Occipital lobe (tissue), 3 donors: ENCODE measurements at places on chromosomes 7 and 10. TPM values are rescaled to one million over a fixed set of nuclear protein-coding genes. Genes with fewer than 3 reads are reported as not detected.
A peak's percentile ranks its signal among the peaks of the same experiment; 100 is the strongest.

PDIA4 gene
- total RNA-seq: 69.6 TPM

DNA sequence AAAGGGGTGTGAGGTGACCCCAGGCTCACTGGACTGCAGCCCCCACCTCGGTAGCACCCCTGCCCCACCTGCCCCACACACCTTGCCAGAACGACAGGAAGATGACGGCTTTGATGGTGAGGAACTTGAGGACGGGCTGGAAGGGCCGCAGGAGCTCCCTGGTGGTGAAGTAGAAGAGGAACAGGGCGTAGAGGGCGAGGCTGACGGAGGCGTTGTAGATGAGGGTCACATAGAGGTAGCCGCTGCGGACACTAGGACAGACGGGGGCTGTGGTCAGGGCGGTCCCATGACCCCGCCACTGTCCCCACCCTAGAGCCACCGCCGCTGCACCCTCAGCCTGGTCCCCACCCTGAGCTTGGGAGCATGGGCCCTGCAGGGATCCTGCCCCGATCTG is 7.6 kb downstream of the TMEM184A start:
- no peak for DNase-seq

CRYGN gene
- not detected for total RNA-seq

- no peak for DNase-seq
Measured at GRCh38 chr7:26307226-26307625, 15.6 kb downstream of the SNX10 start.

GRCh38 chr7:681551-682307 is 44.8 kb upstream of the DNAAF5 start:
- DNase-seq: no peak

SOSTDC1 gene
- 12.6 TPM for total RNA-seq

PHKG1 gene
- total RNA-seq: 3.6 TPM

OR2A14 gene
- not detected for total RNA-seq

DNA sequence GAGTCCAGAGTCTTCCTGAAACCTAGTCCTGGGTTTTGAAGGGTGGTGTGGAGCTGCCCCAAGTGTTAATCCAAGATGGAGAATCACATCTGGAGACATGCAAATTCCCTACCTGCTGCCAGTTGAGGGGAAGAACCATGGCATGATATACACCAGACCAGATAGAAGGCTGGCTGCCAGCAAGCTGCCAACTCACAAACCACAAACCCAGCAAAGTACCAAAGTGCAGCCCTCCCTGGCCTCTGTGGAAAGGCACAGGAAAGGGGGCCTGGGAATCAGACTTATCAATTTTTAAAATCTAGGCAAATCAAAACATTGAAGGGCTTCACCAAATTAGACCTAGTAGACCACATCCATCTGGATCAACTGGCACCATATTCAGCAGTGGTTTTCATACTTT is 157.0 kb downstream of the TMEM26 start:
- DNase-seq: no peak

- no peak for DNase-seq
Measured at GRCh38 chr10:56370217-56371113, 9.4 kb upstream of the ZWINT start.

HYAL4 gene
- total RNA-seq: not detected

DNA sequence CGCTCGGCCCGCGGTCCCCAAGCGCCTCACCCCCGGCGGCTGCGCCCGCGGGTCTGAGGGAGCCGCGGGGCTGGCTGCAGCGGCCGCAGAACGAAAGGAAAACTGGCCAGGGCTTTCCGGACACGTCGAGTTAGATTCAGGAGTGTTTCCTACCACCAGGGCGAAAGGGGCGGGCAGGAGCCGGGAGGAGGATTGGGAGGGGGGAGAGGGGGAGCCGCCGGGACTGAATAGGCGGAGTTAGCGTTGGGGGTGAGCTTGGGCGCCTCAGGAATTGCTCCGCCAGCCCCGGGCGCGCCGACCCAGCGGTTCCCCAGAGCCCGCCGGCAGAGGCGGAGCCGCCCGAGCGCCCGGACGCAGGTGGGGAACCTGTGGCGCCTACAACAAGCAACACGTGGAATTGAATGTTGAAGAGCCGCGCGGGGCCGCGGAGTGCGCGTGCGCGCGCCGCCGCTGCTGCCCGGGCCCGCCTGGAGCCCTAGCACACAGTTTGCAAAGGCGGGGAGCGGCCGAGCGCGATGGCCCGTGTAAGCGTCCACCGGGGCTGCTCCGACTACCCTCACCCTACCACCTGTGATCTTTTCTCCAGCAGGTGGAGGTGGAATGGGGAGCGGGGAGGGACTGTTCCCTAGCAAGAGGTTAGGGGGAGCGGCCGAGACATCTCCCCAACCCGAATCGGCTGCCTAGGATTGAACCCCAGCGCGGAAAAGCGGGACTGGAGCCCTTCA is at the start of gene CADPS2:
Gene CADPS2, minus strand, starts transcription at position 104 of the 725 bp plus-strand sequence. CDS start 123 bp downstream, outside the sequence.
- DNase-seq: peak; percentile 69

MUC3A gene
- total RNA-seq: 0.47 TPM

- no peak for DNase-seq
Measured at GRCh38 chr7:42611289-42611928, 300.5 kb downstream of the C7orf25 start.

DGKI gene
- total RNA-seq: 202 TPM

FAM24B gene
- total RNA-seq: 3.9 TPM

- no peak for DNase-seq
Measured at GRCh38 chr10:62112300-62112699, 156.3 kb downstream of the RTKN2 start.

DNA sequence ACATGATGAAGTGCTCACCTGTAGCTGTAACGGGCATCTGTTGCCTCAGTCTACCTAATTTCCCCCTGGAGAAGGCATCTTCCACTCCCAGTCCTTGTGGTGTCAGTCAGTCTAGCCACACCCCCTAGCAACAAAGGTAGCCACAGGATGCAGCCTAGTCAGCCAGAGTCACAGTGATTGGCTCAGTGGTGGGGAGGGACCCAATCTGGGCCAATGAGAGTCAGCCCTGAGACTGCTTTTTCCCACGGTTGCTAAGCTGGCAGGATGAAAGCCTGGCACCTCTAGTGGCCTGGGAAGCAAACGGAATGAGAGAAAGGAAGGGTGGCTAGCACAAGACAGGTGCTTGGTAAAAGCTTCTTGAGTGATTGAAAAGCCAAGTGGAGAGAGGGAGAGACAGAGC is 118.6 kb downstream of the SH3PXD2A start:
- no peak for DNase-seq

VAX1 gene
- 1.2 TPM for total RNA-seq

DNA sequence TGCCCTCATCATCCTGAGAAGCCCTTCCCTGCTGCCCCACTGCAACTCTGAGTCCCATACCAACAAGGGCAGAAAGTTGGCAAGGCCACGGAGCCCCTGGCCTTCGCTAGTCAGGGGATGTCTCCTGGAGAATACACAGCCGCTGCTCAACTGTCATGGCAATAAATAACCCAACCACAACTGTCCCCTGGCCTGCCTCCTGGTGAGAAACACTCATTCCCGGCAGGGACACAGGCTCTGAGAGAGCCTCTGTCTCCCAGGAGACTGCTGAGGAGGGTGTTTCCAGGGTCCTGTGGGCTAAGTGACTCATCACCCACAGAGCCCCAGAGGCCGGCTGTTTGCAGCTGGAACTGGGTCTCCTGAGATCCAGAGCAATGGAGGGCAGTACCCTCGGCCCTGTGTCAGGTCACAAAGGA is 354.1 kb downstream of the TNS3 start:
- no peak for DNase-seq

DNA sequence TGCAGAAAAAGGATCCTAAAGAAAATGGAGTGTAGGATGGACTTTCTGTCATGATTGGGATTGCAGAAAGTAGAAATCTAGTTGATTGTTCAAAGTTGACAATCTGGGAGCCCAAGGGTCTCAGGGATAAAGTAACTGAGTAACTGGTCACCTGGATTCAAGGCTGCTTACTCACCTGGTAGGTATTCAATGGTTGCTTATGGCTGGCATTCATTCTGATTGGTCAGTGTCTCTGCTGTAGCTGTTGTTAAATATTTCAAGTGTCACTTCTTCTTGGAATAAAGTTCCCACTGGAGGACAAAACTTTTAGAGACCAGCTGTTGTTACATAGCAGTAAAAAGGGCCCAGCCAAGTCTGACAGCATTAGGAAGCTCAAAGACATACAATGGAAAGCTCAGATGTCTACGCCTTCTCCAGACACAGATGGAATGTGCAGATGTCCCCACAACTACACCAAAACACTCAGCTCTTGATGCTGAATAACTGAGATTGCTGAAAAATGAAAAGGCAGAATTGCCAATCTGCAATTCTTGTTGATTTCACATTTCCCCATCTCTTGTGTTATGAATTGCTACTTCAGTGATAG is 106.9 kb downstream of the ZNF467 start:
- no peak for DNase-seq

GRCh38 chr7:155337946-155338631 is 40.4 kb downstream of the INSIG1 start:
- no peak for DNase-seq

DNA sequence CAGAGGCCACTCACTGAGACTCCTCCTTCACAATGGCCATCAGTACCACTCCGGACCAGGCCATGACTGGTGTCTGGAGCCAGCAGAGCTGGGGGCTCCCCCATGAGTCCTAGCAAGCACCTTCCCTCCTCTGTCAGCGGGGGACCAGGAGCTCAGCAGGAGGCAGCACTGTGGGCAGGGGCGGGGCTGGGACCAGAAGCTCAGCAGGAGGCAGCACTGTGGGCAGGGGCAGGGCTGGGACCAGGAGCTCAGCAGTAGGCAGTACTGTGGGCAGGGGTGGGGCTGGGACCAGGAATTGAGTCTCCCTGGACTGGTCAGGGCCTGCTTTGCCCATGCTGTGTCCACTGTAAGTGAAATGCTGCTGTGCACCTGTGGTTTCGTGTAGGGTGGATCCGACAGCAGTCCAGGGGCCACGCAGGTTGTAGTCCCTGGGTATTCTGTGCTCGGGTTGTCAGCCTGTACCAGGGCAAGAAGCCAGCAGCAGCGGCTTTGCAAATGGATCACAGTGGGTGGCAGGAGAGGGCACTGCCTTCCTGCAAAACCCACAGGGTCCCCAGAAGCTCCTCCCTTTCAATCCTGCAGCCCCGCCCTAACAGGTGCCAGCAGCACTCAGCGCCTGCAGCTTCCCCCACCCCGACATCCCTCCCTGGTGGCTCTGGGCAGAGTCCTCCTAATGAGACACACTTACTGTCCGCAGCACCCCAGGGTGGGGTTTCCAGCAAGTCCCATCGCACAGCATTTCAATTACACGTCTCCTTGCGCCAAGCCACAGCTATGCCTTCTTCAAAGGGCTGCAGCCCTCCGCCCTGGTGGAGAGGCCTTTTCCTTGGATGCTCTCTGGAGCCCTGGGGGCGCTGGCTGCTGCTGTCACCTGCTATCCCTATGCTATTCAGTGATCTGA is 220.5 kb downstream of the TCERG1L start:
- no peak for DNase-seq

CALHM3 gene
- total RNA-seq: not detected

HTR7 gene
- 8.0 TPM for total RNA-seq

- DNase-seq: no peak
Measured at GRCh38 chr7:15778191-15778590, 91.7 kb upstream of the MEOX2 start.

- DNase-seq: no peak
Measured at GRCh38 chr10:74957285-74957961, 131.0 kb downstream of the KAT6B start.

TSPAN12 gene
- 7.2 TPM for total RNA-seq

- no peak for DNase-seq
Measured at GRCh38 chr10:78576276-78576675, 492.5 kb upstream of the ZMIZ1 start.

DNA sequence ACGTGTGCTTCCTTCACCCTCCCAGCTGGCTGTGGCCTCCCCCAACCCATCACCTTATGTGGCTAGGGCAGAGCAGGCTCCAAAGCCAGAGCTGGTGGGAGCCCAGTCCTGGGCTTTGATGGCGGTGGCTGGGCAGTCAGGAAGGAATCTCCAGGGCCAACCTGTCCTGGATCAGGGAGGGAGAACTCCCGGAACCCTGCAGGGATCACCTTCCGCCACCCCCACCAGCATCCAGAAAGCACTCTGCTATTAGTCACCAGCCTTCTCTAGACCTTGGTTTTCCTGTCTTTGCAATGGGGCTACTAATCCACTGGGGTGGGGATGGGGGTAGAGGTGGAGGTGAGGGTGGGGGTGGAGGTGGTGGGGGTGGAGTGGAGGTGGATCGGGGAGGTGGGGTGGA is 139.0 kb downstream of the ZMIZ1 start:
- DNase-seq: no peak

- DNase-seq: no peak
Measured at GRCh38 chr10:100728928-100729861, 16.2 kb upstream of the PAX2 start.

P4HA1 gene
- 41.3 TPM for total RNA-seq

GRCh38 chr7:68433462-68434070 is 1164.7 kb upstream of the AUTS2 start:
- no peak for DNase-seq

CDC14C gene
- total RNA-seq: 0.31 TPM

GPR37 gene
- 24.3 TPM for total RNA-seq

CYP3A5 gene
- 1.6 TPM for total RNA-seq

- DNase-seq: no peak
Measured at GRCh38 chr7:39099146-39099545, 121.4 kb downstream of the POU6F2 start.

DNA sequence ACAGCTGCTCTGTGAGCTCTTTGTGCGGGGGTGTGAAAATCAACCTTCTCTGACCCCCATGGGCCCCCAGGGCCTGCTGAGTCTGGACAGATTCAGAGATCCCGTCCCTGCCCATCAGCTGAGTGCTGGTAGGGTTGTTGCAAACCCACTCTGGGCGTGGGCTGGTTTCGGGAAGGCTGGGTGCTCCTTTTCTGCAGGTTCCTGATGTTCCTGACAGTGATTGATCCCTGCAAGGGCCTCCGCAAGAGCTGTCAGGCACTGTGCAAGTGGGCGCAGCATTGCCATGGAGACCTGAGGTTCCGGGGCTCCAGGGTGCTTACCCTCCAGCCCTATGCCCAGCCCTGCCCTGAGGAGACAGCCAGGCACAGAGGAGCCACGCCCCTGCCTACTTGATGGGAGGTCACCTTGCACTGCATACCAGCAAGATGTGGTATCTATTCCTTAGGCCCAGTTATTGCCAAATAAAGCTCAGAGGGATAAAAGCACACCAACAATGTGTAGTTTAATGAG is 44.3 kb upstream of the INPP5A start:
- no peak for DNase-seq

DNA sequence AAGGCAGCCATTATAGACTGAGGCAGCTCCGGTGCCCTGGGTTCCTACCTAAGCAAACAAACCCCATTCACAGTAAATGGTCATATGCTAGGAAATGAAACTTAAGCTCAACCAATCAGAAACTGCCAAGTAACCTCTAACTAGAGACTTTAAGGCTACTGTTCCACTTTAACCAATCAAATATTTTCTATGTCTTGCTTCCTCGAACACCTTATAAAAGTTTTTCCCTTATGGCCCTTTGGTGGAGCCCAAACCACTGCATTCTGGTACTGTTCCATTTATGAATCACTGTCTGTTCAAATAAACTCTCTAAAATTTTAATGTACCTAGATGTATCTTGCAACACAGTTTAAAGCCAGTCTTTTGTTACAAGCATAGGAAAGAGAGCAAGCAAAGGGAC is 361.1 kb downstream of the HGF start:
- DNase-seq: no peak

GRCh38 chr10:11893749-11894278 is 70.7 kb downstream of the PROSER2 start:
- DNase-seq: no peak
